ENCODE measurements at places on chromosomes 3 and 15.

- DNase-seq, result peak; percentile 86
These were observed 16.7 kb upstream of the CRTC3 start for GRCh38 chr15:90512981-90513380.

GRCh38 chr3:51679318-51679717, 8.3 kb downstream of the TEX264 start:
- DNase-seq, result no peak

- DNase-seq, result no peak
These were observed 885.2 kb upstream of the CFAP20DC start for GRCh38 chr3:59935025-59935424.

DNA sequence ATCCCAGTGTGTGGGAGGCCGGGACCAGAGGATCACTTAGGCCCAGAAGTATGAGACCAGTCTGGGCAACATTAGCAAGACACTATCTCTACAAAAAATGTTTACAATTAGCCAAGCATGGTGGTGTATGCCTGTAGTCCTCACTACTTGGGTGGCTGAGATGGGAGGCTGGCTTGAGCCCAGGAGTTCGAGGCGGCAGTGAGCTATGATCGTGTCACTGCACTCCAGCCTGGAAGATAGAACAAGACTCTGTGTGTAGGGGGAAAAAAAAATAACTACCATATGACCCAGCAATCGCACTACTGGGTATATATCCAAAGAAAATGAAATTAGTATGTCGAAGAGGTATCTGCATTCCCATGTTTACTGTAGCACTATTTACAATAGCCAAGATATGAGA, 22.6 kb downstream of the RYK start:
- no peak for DNase-seq

DNA sequence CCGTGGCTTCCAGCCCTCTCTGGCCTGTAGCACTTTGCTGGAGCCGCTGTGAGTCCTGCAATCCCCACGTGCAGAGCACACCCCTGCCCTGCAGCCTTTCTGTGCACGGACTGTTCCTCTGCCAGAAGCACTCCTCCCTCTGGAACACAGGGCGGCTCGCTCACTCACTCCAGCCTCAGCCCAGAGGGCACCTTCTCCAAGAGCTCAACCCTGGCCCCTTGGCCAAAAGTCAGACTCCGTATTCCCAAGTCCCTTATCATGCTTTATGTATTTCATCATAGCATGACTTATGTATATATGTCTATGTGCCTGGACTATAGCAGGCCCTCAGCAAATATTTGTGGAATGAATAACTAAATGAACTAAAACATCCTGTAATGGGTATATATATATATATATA, 63.2 kb downstream of the ASB7 start:
- no peak for DNase-seq
